ENCODE measurements at places on chromosomes 1 and 21. TPM values are rescaled to one million over a fixed set of nuclear protein-coding genes. Genes with fewer than 3 reads are reported as not detected.
A peak's percentile ranks its signal among the peaks of the same experiment; 100 is the strongest.

GRCh38 chr1:18632218-18632588, 1.6 kb downstream of the PAX7 start:
- DNase-seq = no peak
- peak overlapping the region; percentile 78 for H3K27ac ChIP-seq

Gene SERINC2
- total RNA-seq = 21.2 TPM

Gene B3GALT2
- 0.11 TPM for total RNA-seq

Gene EYA3
- 19.5 TPM for total RNA-seq

Gene LCE1A
- total RNA-seq = not detected

All from gastrocnemius medialis (tissue), 4 donors.